ENCODE measurements at places on chromosomes 2 and 18. TPM values are rescaled to one million over a fixed set of nuclear protein-coding genes. Genes with fewer than 3 reads are reported as not detected.

Gene CFAP210
- total RNA-seq = not detected

Gene DLX2
- total RNA-seq = not detected

Gene ATP8B1
- total RNA-seq = 37.7 TPM

Gene COX5B
- total RNA-seq = 302 TPM

Gene PIAS2
- 17.8 TPM for total RNA-seq

Gene GPR45
- total RNA-seq = not detected
